ENCODE measurements at places on chromosomes 4 and X.

DNA sequence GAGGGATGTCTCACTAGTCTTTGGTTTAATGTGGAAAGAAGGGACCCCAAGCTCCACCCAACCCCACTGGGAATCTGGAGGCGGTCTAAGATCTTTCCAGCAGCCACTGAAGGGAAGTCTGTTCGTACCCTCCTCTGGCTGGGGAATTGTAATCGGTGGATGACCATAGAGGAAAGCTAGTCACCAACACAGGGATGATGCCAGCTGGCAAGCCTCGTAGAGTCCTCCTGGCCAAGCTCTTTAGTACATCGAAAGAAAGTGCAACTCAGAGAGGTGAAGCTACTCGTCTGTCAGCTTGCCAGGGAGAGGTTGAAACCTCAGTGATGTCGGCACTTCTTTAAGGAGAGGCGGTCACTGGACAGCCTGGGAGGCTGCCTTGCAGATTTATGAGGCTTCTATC is 58.7 kb downstream of the MAMLD1 start:
- no peaks in the 10 kb centered on the region for H3K36me3 ChIP-seq
- no peak for DNase-seq
- H3K27ac ChIP-seq = no peak overlapping the region
- no peak overlapping the region for H3K4me3 ChIP-seq
- H3K4me1 ChIP-seq = peaks cover 9% of the 10 kb centered on the region

DNA sequence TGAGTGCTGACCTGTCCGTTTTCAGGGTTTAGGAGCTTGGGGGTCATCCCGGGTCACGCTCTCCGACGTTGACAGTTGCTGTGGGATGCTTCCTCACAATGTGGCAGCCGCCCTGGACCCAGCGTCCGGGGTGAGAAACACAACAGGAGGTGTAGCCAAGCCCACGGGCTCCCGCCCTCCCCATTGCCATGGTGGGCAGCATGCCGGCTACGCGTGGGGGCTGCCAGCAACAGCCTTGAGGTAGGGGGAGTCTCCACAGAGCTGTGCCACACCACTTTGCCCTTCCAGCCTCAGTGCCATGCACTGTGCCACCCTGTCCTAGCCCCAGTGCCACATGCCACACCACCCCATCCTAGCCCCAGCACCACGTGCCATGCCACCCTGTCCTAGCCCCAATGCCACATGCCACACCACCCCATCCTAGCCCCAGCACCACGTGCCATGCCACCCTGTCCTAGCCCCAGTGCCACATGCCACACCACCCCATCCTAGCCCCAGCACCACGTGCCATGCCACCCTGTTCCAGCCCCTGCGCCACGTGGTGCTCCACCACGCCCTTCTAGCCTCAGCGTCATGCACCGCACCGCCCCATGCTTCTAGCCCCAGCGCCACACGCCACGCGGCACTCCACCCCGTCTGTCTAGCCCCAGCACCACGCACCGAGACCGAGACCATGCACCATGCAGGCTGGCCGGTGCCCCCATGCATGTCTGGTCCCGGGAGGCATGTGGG is 8.5 kb upstream of the HGFAC start:
- H3K4me3 ChIP-seq = no peak overlapping the region
- no peaks in the 10 kb centered on the region for H3K27me3 ChIP-seq
- H3K36me3 ChIP-seq = peaks cover 13% of the 10 kb centered on the region
- no peak for DNase-seq

DNA sequence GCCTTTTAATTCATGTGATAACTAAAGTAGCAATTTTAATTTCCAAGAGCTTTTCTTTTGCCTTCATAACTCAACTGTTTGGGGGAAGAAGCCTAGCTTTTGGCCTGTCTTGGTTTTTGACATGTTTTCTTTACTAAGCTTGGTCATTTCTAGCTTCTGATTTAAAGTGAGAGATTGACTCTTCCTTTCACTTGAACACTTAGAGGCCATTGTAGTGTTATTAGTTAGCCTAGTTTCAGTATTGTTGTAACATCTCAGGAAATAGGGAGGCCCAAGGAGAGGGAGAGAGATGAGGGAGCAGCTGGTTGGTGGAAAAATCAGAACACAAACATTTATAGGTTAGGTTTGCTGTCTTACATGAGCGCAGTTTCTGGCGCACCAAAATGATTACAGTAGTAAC is 44.8 kb downstream of the DCLK2 start:
- DNase-seq = no peak
- no peaks in the 10 kb centered on the region for H3K36me3 ChIP-seq
- no peak overlapping the region for H3K4me3 ChIP-seq
- H3K27ac ChIP-seq = no peak overlapping the region
- H3K27me3 ChIP-seq = no peaks in the 10 kb centered on the region

GRCh38 chr4:86521373-86521969 is 72.6 kb upstream of the PTPN13 start:
- H3K4me3 ChIP-seq = no peak overlapping the region
- H3K4me1 ChIP-seq = no peaks in the 10 kb centered on the region
- H3K27ac ChIP-seq = no peak overlapping the region
- no peaks in the 10 kb centered on the region for H3K27me3 ChIP-seq

- H3K27ac ChIP-seq = no peak overlapping the region
- no peak overlapping the region for H3K4me3 ChIP-seq
- no peak for DNase-seq
Observed at GRCh38 chr4:530017-530781, 31.2 kb downstream of the PIGG start.

- H3K27ac ChIP-seq = no peak overlapping the region
- no peaks in the 10 kb centered on the region for H3K36me3 ChIP-seq
- DNase-seq = no peak
- no peaks in the 10 kb centered on the region for H3K27me3 ChIP-seq
- peaks cover 5% of the 10 kb centered on the region for H3K4me1 ChIP-seq
- H3K4me3 ChIP-seq = no peak overlapping the region
Observed at GRCh38 chr4:74930162-74930561, 2.8 kb upstream of the PARM1 start.

- H3K4me3 ChIP-seq = no peak overlapping the region
- no peaks in the 10 kb centered on the region for H3K36me3 ChIP-seq
- no peaks in the 10 kb centered on the region for H3K27me3 ChIP-seq
Observed at GRCh38 chrX:38923451-38923969, 122.3 kb downstream of the MID1IP1 start.

GRCh38 chr4:17400686-17401085 is 111.2 kb downstream of the QDPR start:
- H3K27me3 ChIP-seq = no peaks in the 10 kb centered on the region
- no peak overlapping the region for H3K27ac ChIP-seq
- H3K4me1 ChIP-seq = no peaks in the 10 kb centered on the region
- no peak for DNase-seq
- H3K4me3 ChIP-seq = no peak overlapping the region
- H3K36me3 ChIP-seq = no peaks in the 10 kb centered on the region

GRCh38 chr4:10554694-10555093 is 97.5 kb upstream of the ZNF518B start:
- no peaks in the 10 kb centered on the region for H3K27me3 ChIP-seq
- H3K27ac ChIP-seq = no peak overlapping the region
- H3K4me3 ChIP-seq = no peak overlapping the region
- no peaks in the 10 kb centered on the region for H3K4me1 ChIP-seq
- peak; percentile 67 for DNase-seq

GRCh38 chrX:115030625-115031024 is 13.2 kb upstream of the IL13RA2 start:
- DNase-seq = no peak
- no peak overlapping the region for H3K4me3 ChIP-seq
- no peaks in the 10 kb centered on the region for H3K27me3 ChIP-seq
- H3K4me1 ChIP-seq = no peaks in the 10 kb centered on the region
- H3K36me3 ChIP-seq = no peaks in the 10 kb centered on the region

DNA sequence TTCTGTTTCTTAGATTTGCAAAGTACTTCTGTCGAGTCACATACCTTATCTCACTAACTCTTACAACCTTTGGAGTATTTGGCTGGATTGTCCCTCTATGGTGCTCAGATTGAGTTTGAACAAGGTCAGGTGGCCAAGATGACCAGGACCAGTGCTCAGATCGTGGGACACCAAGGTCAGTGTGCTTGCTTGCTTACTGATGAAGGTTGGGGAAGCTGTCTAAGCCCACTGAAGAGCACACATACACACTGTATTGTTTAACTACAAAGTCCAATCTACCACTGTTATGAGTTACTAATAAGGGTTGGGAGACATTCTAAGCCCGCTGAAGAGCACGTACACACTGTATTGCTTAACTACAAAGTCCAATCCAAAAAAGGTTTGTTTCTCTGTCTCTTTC is 53.7 kb downstream of the TAB3 start:
- no peaks in the 10 kb centered on the region for H3K4me1 ChIP-seq
- H3K4me3 ChIP-seq = no peak overlapping the region
- peaks cover 4% of the 10 kb centered on the region for H3K36me3 ChIP-seq
- no peaks in the 10 kb centered on the region for H3K27me3 ChIP-seq

GRCh38 chr4:67546004-67546356 is 677 bp upstream of the CENPC start:
- H3K4me3 ChIP-seq = peak overlapping the region; percentile 76
- H3K4me1 ChIP-seq = no peaks in the 10 kb centered on the region
- H3K27me3 ChIP-seq = no peaks in the 10 kb centered on the region
- DNase-seq = no peak

Data from right atrium auricular region (tissue), 2 donors.